ENCODE measurements at places on chromosomes 6 and 20. TPM values are rescaled to one million over a fixed set of nuclear protein-coding genes. Genes with fewer than 3 reads are reported as not detected.

DNA sequence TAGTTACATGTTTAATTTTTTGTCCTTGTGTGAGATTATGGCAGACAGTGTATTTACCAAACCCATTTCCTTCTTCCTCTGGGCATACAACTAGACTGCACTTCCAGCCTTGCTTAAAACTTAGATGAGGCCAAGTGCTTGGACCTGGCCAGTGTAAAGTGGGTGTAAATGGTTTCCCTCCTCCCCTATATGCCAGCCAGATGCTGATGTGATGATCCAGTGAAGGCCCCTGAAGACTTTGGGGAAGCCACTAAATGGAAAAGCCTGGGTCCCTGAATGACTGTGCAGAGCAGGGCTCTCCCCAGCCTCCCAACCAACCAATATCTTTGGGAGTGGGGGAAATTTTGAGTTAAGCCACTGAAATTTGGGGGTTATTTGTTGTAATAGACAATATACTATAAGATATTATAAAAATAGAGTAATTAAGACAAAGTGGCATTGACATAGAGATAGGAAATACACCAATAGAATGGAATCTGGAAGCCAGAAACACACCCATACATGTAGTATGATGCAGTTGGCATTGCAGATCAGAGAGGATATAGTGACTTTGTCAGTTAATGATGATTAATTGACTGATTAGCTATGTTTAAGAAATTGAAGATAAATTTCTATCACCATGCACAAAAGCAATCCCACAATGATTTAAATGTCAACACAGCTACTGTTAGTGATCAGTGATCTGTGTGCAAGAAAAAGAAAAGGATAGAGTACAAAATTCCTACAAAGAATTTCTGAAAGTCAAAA, 10.4 kb upstream of the SNX9 start:
- no peak for DNase-seq

DNA sequence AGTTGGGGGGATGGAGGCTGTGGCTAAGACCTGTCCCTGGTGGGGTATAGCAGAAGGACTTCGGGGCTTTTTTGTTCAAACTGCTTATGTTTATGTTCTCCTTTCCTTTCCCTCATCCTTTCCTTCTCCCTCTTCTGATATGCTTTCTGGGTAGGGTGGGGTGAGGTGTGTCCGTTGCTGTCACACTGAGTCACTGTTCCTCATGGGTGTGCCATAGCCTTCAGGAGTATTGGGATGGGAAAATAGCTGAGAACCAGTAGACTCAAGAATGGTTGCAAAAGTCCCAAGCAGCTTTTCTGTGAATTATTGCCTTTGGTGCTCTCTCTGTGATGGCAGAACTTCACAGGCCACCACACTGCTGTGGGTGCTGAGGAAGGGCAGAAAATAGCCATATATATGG, 39.6 kb downstream of the TPD52L1 start:
- DNase-seq, result no peak

- no peak for DNase-seq
These were observed 1.4 kb upstream of the FILIP1 start for GRCh38 chr6:75495011-75495410.

GRCh38 chr20:35179292-35180212, 7.7 kb downstream of the PROCR start:
- no peak for DNase-seq

GRCh38 chr6:25369036-25369432, 89.9 kb downstream of the CARMIL1 start:
- DNase-seq, result no peak

GRCh38 chr20:49280463-49281058, 2.7 kb upstream of the ZNFX1 start:
- no peak for DNase-seq

DNA sequence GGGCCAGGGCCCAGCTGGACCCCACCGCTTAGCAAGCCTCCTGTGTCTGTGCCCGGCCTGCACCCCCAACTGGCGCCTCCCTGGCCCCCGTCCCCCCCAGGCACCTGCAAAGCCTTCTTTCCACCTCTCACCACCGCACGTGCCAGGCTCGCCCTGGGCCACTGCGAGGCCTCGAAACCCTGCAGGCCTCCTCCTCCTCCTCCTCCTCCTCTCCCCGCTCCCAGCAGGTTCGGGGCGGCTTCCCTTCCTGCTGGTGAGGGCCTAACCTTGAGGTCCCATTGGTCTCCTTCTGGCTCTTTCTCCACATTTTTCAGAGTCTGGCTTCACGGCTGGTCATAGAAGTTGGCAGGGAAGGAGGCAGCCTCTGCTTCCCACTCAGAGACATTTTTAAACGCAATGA, 76.8 kb upstream of the GATA5 start:
- DNase-seq, result no peak

GRCh38 chr20:38559764-38560163, 21.2 kb upstream of the ADIG start:
- no peak for DNase-seq

DNA sequence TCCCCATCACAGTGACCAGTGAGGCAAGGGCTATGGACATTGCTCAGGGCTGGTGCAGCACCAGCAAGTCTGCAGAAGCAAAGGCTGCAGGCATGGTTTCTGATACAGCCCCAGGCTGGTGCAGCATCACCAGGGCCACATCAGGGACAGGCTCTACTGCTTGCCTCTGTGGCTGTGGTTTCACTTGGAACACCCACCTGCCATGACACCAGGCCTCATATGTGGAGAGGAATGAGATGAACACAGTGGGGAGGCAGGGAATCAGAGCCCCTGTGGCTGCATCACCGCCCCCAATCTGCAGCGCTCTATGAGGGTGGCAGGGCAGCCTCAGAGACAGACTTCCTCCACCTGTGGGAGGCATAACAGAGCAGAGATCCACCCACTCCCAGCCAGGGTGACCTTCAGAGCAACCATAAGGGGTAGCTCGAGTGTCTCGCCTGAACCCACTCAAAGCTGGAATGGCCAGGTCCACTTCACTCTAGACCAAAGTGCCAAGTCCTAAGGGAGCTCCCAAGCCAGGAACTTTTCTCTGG, 7.9 kb downstream of the RING1 start:
- DNase-seq, result no peak

DNA sequence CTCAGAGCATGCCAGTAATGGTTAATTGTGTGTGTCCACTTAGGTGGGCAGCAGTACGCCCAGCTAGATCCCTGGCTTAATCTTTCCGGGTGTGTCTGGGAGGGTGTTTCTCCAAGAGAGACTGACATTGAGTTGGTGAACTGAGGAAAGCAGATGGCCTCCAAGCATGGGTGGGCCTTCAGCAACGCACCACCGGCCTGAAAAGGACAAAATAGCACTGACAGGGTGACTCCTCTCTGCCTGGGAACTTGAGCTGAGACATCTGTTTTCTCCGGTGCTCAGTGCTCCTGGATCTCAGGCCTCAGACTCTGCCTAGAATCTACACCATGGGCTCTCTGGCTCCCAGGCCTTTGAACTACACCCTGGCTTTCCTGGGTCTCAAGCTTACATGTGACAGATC, 43.2 kb downstream of the C6orf118 start:
- DNase-seq, result no peak

DNA sequence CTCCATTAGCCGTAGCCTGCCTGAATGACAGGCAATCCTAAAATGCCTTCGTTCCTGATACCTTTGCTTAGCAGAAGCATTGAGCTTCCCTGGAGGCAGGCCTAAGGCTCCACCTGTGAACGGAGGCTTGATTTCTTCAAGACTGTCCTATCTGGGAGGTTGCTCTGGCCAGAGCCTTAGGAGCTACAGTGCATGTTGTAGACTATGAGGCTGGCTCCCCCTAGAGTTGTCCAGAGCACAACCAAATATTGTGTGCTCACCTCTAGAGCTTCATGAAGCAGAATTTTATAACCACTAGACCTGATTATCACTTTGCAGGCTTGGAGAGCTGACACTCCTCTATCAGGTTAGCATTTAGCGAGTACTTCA, 217.8 kb downstream of the MAFB start:
- DNase-seq, result no peak

DNA sequence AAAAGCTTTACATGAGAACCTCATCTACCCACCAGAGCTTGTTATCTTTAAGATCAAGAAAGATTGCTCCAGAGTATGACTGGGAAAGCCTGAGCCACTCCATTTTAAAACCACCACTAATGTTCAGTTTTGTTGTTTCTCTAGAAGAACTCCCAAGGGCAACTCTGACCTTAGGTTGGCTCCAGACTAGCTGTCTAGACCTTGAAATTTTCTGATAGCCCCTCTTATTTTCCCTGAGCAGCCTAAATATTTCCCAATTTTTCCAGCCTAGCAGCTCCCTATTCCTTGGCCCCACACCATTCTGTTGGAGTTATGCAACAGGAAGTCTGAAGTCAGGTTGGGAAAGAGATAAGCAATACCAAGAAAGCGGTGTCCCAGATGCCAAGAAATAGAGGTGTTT, 84.6 kb upstream of the TCF21 start:
- no peak for DNase-seq

DNA sequence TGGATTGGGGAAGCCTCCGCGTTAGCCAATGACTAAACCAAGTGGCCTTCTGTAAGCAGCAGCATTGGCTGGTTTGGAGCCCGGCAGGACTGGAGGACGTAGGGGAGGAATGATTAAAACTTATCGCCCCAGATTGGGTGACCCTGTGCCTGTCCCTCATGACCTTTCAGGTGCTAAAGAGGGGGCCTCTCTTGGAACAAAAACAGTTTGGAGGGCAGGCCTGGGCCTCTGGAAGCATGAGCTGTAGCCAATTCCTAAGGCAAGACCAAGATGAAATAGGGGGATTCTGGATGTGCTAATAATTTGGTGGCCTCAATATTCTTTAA, 1.4 kb downstream of the GMPR start:
- no peak for DNase-seq

DNA sequence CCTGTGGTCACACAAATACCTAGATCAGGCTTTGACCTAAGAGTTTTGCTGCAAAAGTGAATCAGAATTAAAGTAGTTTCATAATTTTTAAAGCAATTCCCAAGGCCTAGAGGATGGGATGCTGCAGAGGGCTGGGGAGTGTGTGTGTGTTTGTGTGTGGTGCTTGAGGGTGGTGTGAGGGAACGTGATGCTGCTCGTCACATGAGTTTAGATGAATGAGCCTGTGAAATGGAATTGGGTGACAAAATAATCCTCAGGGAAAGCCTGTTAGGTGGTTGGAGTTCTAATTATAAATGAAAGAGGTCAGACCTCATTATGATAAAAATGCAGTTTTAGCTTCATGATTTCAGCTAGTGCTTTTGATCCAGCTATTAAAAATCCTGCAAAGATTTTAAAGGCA, 87.5 kb upstream of the TMEM170B start:
- no peak for DNase-seq

- no peak for DNase-seq
These were observed 3.6 kb downstream of the ADISSP start for GRCh38 chr20:3763671-3764601.

DNA sequence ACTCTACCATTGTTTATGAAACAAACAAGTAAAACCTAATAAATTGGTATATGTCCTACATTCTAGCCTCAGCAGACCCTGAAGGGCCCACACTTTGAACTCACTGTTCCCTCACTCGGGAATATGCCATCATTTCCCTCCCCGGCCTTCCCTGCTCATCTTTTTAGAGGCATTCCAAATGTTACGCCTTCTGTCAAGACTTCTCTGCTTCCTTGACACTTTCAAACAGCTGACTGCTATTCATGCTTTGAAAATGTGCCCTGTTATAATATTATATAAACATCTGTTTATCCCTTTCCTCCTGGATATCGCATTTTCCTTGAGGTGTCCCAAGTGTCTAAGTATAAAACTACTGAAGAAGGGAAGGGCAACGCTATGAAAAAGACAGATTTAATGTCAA, 249.5 kb upstream of the THEMIS start:
- DNase-seq, result no peak

DNA sequence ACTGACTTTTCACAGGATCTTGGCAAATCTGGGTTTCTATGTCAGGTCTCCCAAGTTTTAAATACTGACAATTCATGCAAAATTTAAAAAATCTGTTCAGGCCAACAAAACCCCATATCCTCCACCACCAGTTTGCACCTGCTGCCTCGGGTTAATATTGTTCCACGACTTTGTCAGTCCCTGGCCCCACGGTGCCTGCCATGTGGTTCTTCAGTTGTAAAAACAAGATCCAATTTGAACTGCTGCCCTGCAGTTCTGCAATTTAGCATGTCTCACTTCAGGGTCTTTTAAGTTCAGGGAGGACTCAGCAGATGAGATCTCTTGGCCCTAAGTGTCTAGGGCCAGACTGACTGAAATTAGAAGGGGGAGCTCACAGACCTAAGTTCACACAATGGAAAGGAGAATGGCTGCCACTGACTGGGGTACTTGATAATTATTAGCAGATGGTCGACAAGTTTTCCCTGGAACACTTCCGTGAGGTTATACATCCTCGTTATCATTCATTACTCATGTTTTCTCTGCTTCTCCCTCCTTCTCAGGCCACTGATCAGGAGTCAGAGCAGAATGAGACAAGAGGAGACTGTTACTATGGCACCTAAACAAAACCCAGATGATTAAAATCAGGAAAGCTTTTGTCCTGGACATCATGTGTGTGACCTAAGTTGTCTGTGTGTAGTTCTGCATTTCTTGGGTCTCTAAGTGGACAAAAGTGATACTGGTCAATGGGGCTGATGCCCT, 223.6 kb downstream of the KIF16B start:
- no peak for DNase-seq

DNA sequence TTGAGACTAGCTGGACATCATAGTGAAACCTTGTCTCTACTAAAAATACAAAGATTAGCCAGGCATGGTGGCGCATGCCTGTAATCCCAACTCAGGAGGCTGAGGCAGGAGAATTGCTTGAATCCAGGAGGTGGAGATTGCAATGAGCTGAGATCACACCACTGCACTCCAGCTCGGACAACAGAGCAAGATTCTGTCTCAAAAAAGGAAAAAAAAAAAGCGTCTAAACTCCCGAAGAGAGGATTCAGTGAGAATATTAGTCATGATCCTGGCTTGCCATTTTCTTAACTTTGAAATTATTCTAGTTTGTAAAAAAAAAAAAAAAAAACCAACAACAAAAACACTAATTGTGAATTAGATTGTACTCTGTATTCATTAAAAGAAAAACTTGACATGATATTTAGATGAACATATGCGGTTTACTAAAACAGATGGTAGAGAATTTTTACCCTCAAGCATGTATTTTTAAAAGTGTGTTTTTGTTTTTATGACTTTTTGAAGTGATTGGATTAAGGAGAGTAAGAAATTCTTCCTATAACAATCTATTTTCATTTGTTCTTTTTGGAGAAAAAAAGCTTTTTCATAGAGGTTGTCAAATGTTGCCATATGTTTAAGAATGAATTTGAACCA, 80.7 kb downstream of the UST start:
- no peak for DNase-seq

Gene RXRB
- total RNA-seq, result 51.4 TPM

Gene FAM184A
- total RNA-seq, result 2.0 TPM

Gene ME1
- total RNA-seq, result 0.42 TPM

All from CD8-positive, alpha-beta memory T cell (primary cell).